ENCODE measurements at places on chromosomes 16 and 17.

DNA sequence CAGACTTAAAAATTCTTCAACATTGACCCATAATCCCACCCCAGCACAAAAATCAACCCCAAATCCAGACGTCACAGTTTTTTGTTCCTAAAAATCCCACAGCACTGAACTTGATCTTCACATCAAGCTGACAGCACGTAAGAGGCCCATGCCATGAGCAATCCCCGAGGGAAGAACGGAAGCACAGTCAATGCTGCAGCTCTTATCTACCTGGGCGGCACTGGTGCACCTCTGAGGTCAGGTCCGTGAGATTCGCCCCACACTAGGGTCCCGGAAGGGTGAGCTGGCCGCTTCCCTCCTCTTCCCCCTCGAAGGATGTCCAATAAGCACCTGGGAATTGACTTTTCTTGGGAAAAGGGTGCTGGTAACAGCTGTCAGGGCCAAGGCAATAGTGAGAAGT lies 11.3 kb upstream of the ITGAE start:
- no peak for DNase-seq

DNA sequence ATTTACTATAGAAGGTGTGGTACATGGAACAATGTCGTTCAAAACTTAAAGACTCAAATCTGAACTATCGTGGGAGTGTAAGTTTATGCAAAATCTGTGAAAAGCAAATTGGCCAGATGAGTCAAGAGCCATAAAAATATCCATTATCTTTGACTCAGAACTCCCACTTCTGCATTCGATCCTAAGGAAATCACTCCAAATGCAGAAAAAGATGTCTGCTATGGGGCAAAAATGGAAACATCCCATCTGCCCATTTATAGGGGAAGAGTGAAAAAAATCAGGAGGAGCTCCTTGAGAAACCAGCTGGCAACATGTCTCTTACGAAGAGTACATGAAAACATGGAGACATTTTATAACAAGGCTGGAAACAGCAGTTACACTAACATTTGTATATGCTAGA lies 43.6 kb upstream of the CCDC182 start:
- DNase-seq: no peak

- no peak for DNase-seq
Measured at GRCh38 chr16:84582958-84583516, 34.8 kb downstream of the COTL1 start.

GRCh38 chr16:3101018-3101840 lies 2.1 kb upstream of the ZSCAN10 start:
- DNase-seq: peak; percentile 68

- DNase-seq: no peak
Measured at GRCh38 chr17:32794533-32795246, 82.2 kb downstream of the MYO1D start.

GRCh38 chr17:72361892-72362291 lies 241.1 kb downstream of the SOX9 start:
- no peak for DNase-seq

DNA sequence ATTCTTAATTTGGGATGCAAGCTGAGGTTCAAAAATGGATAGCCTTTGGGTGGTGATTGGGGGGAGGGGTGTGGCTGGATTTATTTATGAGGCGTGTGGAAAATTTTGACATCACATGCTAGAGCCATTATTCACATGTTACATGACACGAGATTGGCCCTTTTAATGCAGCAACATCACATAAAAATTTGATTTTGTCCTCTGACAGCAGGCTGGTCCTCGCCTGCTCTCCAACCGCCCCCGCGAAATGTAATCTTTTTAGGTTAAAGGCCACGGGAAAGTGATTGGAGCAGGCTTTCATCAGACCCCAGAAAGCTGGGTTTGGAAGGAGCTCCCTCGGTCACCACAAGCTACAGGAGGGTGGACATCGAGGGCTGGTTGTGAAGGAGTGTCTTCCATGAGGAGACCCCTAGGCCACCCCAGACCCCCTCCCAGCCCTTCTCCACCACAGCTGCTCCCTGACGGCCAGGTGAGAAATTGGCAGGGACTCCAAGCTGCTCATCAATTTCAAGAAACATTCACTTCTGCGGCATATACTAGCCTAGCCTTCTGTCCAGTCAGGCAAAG lies 502.7 kb upstream of the PSMD7 start:
- DNase-seq: no peak

GRCh38 chr16:71230122-71230845 lies at the start of gene HYDIN:
TSS of gene HYDIN (minus strand) at chr16:71230722. CDS start at chr16:71186895, 43,827 bp downstream.
- DNase-seq: peak; percentile 44

GRCh38 chr17:14078027-14078426 lies 8.7 kb downstream of the COX10 start:
- no peak for DNase-seq

GRCh38 chr17:60501589-60501988 lies 24.5 kb downstream of the APPBP2 start:
- no peak for DNase-seq

DNA sequence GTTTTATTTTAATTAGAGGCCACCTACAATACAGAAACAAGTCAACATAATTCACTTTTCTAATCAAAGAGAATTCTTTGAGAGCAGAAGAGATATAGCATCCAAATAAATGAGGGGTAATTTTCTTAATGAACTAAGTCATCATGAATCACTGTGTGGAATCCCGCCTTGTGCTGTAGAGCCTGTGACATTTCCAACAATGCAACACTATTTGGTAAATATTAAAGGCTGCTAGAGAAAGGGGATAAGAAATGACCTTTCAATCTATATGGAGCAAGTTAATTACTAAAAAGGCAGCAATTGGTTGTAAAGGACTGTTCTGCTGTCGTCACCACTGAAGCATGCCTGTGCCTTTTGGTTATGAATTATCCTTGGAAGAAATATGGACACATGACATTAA lies 345.7 kb upstream of the MAF start:
- DNase-seq: no peak

GRCh38 chr17:51914577-51914976 lies 243.9 kb downstream of the CA10 start:
- no peak for DNase-seq

- DNase-seq: no peak
Measured at GRCh38 chr17:31486351-31487062, 95.0 kb downstream of the RAB11FIP4 start.

DNA sequence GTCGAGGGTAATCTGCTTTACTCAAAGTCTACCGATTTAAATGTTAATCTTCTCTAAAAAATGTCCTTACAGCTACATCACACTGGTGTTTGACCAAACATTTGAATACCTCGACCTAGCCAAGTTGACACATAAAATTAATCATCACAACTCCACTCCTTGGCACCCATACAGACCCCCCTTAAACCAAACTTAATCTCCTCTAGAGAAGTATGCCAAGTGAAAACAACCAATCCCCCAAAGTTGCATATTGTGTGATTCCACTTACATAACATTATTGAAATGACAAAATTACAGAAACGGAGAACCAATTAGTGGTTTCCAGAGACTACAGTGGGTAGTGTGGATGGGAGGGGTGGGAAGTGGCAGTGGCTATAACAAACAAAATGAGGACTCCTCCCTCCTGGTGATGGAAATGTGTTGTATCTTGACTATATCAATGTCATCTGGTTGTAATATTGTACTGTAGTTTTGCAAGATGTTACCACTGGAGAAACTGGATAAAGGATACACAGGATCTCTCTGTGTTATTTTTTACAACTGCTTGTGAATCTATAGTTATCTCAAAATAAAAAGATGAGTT lies 39.4 kb downstream of the CAPNS2 start:
- no peak for DNase-seq

DNA sequence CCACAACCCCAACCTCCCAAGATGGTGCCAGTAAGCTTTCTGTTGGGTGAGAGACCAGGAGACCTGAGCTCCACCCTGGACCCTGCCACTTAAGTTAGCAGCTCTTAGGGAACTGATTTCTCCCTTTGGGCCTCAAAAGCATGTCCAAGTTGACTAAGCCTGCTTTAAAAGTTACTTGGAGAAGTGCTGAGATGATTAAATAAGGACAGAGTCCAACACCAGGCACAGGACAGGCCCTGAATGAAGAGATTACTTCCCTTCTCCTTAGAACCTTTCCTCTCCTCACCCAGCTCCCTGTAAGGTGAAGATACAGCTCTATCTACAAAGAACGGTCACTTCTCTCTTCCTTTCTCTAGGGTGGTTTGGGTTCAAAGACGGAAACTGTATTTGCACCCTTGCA lies 162.6 kb downstream of the XYLT1 start:
- DNase-seq: no peak

GRCh38 chr17:70677783-70678647 lies 508.7 kb downstream of the KCNJ2 start:
- DNase-seq: no peak

Data from stimulated activated CD8-positive, alpha-beta memory T cell treated with anti-CD3 and anti-CD28 coated beads, Interleukin-4, amount 100 ng/mL, for 48 hours (primary cell).